DND-41 (cell line): ENCODE measurements at places on chromosomes 2 and 18.

GRCh38 chr2:106058469-106059137, 135.5 kb downstream of the UXS1 start:
- no peak overlapping the region for H3K4me3 ChIP-seq
- H3K4me1 ChIP-seq: peaks cover 5% of the 10 kb centered on the region
- DNase-seq: no peak
- H3K27me3 ChIP-seq: no peaks in the 10 kb centered on the region
- no peak overlapping the region for H3K27ac ChIP-seq

GRCh38 chr2:135667045-135667444, 74.6 kb upstream of the UBXN4 start:
- no peaks in the 10 kb centered on the region for H3K4me1 ChIP-seq
- no peak overlapping the region for H3K27ac ChIP-seq
- no peaks in the 10 kb centered on the region for H3K27me3 ChIP-seq
- no peak for DNase-seq
- H3K4me3 ChIP-seq: no peak overlapping the region
- H3K36me3 ChIP-seq: peaks cover 46% of the 10 kb centered on the region

DNA sequence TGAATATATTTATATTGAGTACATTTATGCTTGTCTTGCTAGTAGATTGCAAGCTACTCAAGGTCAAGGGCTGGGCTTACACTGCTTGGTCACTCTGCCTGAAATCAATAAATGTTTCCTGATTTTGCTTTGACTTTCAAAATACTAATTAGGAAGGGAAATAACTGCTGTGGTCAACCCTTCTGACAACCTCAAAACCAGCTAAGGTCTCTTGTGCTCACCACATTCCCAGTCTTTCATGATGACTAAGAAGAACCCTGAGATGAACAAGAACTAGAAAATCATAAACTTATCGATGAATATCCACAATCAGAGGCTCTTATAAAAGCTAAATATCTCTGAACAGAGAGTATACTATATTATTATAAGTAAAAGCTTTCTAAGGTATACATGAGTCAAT, 33.3 kb downstream of the ABCB11 start:
- peaks cover 6% of the 10 kb centered on the region for H3K27me3 ChIP-seq
- no peak for DNase-seq
- no peaks in the 10 kb centered on the region for H3K4me1 ChIP-seq

GRCh38 chr2:31920962-31921361, 89.8 kb downstream of the MEMO1 start:
- no peaks in the 10 kb centered on the region for H3K27me3 ChIP-seq
- H3K4me3 ChIP-seq: no peak overlapping the region
- no peaks in the 10 kb centered on the region for H3K4me1 ChIP-seq

- no peak overlapping the region for H3K27ac ChIP-seq
- H3K27me3 ChIP-seq: no peaks in the 10 kb centered on the region
- no peak overlapping the region for H3K4me3 ChIP-seq
- no peaks in the 10 kb centered on the region for H3K4me1 ChIP-seq
- DNase-seq: no peak
- no peaks in the 10 kb centered on the region for H3K36me3 ChIP-seq
Measured at GRCh38 chr2:159595410-159596046, 20.8 kb downstream of the BAZ2B start.

GRCh38 chr2:241540401-241540770, 18.2 kb upstream of the BOK start:
- no peaks in the 10 kb centered on the region for H3K4me1 ChIP-seq
- H3K27ac ChIP-seq: no peak overlapping the region
- H3K36me3 ChIP-seq: no peaks in the 10 kb centered on the region

DNA sequence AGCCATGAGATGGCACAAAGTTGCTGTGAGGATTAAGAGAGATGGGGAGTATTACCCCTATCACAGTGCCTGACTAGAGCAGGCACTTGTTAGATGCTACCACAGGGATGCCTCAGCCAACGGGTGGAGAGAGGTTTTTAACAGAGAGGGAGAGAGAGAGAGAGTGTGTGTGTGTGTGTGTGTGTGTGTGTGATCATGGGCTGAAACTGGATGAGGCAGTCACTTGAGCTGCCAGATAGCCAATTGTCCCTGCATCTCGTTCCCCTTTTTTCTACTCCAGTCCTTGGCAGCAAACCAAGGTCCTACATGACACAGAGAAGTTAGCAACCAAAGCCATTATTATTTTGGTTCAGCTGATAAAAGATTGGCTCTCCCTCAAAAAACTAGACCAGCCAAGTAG, 3.0 kb downstream of the CD8A start:
- no peak overlapping the region for H3K4me3 ChIP-seq
- H3K4me1 ChIP-seq: peaks cover under 1% of the 10 kb centered on the region; the same call in 1 of the 2 replicates
- no peak overlapping the region for H3K27ac ChIP-seq
- no peak for DNase-seq
- no peaks in the 10 kb centered on the region for H3K36me3 ChIP-seq

- H3K27ac ChIP-seq: no peak overlapping the region
- no peaks in the 10 kb centered on the region for H3K36me3 ChIP-seq
- no peaks in the 10 kb centered on the region; the same call in 1 of the 2 replicates for H3K4me1 ChIP-seq
- no peak overlapping the region for H3K4me3 ChIP-seq
Measured at GRCh38 chr18:55997151-55997561, 409.2 kb upstream of the TCF4 start.

DNA sequence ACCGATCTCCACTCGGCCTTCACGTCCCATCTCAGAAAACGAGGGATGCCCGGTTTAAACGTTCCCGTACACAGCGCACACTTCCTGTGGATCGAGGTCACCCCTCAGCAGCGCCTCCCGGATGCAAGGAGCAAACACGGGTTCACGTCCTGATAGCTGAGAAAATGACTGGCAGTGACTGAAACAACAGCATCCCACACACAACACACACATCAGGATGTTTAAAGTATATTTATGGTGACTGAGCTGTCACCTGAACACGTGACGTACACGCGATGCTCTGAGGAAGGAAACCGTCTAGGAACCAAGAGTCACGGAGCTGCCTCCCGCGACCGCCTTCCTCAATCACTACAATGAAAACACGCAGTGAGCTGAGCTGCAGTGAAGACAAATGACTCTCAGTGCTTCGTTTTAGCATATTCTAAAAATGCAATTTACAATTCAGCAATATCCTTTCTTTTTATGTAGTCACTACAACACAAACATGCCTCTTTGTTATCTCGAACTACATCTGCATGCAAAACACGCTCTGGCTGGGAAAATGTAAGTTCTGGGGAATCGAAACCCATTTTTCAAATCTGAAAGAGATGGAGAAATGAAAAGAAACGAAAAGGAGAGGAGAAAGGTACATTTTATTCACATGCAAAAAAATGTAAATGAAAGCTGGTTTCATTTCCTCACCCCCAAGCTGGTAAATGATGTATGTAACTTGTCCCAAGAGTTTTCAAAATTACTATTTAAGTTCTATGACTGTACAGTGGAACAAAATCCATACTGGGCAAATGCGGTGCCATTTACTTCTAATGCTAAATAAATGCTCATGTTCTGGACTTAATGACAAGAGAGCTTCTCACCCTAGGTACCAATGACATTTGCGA, 19.8 kb downstream of the HDAC4 start:
- peaks cover 55% of the 10 kb centered on the region for H3K4me1 ChIP-seq
- no peak for DNase-seq
- H3K4me3 ChIP-seq: no peak overlapping the region

- H3K4me1 ChIP-seq: no peaks in the 10 kb centered on the region
- H3K27ac ChIP-seq: no peak overlapping the region
- no peaks in the 10 kb centered on the region for H3K36me3 ChIP-seq
Measured at GRCh38 chr2:29946505-29946904, 25.1 kb upstream of the ALK start.

DNA sequence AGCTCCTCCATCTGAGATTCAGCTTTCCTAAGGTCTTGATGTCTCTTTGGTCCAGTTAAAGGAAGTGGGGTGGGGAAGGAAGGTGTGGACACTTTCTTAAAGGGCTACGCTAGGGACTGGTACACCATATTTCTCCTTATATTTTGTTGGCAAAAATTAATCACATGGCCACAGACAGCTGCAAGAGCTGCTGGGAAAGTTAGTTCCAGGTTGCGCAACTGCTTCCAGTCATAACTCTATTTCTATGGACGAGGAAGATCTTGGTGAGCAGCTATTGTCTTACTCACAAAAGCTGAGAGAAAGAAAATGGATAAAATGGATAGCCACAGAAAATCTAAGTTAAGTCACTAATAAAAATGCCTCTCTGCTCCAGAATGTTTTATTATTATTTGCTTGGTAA, 60.7 kb upstream of the PPM1B start:
- H3K36me3 ChIP-seq: no peaks in the 10 kb centered on the region
- no peak overlapping the region for H3K4me3 ChIP-seq
- no peak overlapping the region for H3K27ac ChIP-seq
- H3K4me1 ChIP-seq: no peaks in the 10 kb centered on the region

- H3K27ac ChIP-seq: peak within 1 kb of the TSS; percentile 98
- no peaks in the 10 kb centered on the region for H3K27me3 ChIP-seq
- peak within 1 kb of the TSS; percentile 93 for H3K4me3 ChIP-seq
- H3K4me1 ChIP-seq: peaks cover 32% of the 10 kb centered on the region
- DNase-seq: peak; percentile 78
Measured at GRCh38 chr2:234496835-234497593, at the start of gene ARL4C. TSS of gene ARL4C (minus strand) at chr2:234497081. CDS start at chr2:234496586, 495 bp downstream.

DNA sequence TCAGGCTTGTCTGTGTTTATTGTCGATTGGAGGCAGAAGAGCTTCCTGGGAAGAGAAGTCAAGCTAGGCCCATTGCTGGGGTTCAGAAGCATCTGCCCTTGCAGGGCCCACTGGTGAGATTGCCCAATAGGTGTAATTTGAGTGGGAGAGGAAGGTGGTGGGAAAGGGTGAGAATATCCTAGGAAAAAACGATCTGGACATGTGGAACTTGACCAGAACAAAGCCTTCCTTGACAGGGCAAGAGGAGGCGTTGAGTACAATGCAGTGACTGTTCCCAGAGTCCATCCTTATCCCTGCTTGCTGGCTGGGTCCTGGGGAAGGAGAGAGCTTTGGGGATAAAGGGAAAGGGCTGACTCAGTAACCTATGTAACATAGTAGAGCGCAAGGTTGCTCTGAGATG, 27.1 kb downstream of the NABP1 start:
- no peak overlapping the region for H3K4me3 ChIP-seq
- no peaks in the 10 kb centered on the region for H3K36me3 ChIP-seq
- DNase-seq: no peak
- no peak overlapping the region for H3K27ac ChIP-seq

GRCh38 chr2:128511731-128512378, 193.2 kb upstream of the HS6ST1 start:
- H3K4me3 ChIP-seq: no peak overlapping the region
- no peaks in the 10 kb centered on the region for H3K4me1 ChIP-seq
- no peak for DNase-seq

- H3K4me1 ChIP-seq: peaks cover 15% of the 10 kb centered on the region
- H3K27me3 ChIP-seq: no peaks in the 10 kb centered on the region
- peaks cover 10% of the 10 kb centered on the region; the same call in 1 of the 2 replicates for H3K36me3 ChIP-seq
- H3K27ac ChIP-seq: no peak overlapping the region
- DNase-seq: no peak
Measured at GRCh38 chr18:80148326-80149199, 39.5 kb downstream of the ADNP2 start.

DNA sequence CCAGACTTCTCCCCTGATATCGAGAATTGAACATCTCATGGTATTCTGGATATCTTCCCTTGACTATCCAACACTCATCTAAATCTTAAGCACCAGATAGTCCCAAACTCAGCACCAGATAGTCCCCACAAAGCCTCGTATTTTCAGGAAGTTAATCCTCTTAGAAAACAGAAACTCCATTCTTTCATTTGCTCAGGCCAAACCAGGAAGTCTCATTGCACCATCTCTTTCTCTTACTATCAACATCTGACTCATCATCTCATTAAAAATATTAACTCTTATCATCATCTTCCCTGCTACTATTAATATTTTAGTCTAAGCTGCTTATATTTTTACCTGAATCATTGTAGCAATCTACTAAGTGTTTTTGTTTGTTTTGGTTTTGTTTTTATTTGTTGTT, 286.4 kb downstream of the GALNT13 start:
- H3K36me3 ChIP-seq: no peaks in the 10 kb centered on the region
- no peaks in the 10 kb centered on the region for H3K27me3 ChIP-seq
- no peak overlapping the region for H3K4me3 ChIP-seq
- DNase-seq: no peak

- H3K4me1 ChIP-seq: no peaks in the 10 kb centered on the region
- DNase-seq: no peak
- H3K36me3 ChIP-seq: no peaks in the 10 kb centered on the region
- H3K4me3 ChIP-seq: no peak overlapping the region
Measured at GRCh38 chr2:232993231-232993821, 19.7 kb downstream of the NGEF start.

DNA sequence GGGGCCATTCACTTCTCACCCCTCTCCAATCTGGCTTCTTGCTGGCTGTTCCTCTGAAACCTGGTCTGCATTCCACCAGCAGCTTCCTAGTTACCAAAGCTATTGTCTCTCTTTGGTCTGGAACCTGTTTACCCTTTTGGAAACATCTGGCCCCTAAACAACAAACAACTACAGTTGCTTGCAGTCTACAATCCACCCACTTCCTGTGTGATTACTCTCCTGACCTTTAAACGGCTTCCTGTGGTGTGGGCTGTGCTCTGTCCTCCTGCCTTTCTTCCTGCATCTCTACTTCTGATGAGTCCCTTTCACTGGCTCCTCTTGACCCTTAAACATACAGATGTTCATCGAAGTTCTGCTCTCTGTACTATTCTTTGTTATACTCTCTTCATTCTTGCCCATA, 303.8 kb downstream of the TDRD15 start:
- no peak for DNase-seq
- H3K4me1 ChIP-seq: no peaks in the 10 kb centered on the region
- H3K27ac ChIP-seq: no peak overlapping the region
- H3K27me3 ChIP-seq: no peaks in the 10 kb centered on the region

- no peaks in the 10 kb centered on the region for H3K27me3 ChIP-seq
- H3K4me3 ChIP-seq: no peak overlapping the region
- peak; percentile 48 for DNase-seq
- H3K4me1 ChIP-seq: peaks cover 8% of the 10 kb centered on the region
- no peaks in the 10 kb centered on the region for H3K36me3 ChIP-seq
Measured at GRCh38 chr2:141554810-141555209, 576.0 kb downstream of the LRP1B start.

GRCh38 chr2:53397085-53397484, 370.5 kb upstream of the CHAC2 start:
- no peaks in the 10 kb centered on the region for H3K27me3 ChIP-seq
- no peaks in the 10 kb centered on the region for H3K36me3 ChIP-seq
- no peaks in the 10 kb centered on the region for H3K4me1 ChIP-seq
- no peak overlapping the region for H3K4me3 ChIP-seq

GRCh38 chr18:49250816-49251388, 209.5 kb downstream of the DYM start:
- DNase-seq: no peak
- H3K4me1 ChIP-seq: no peaks in the 10 kb centered on the region
- no peaks in the 10 kb centered on the region for H3K27me3 ChIP-seq
- H3K4me3 ChIP-seq: no peak overlapping the region
- H3K27ac ChIP-seq: no peak overlapping the region

- no peaks in the 10 kb centered on the region for H3K4me1 ChIP-seq
- peaks cover 10% of the 10 kb centered on the region for H3K27me3 ChIP-seq
- no peak overlapping the region for H3K27ac ChIP-seq
- no peaks in the 10 kb centered on the region for H3K36me3 ChIP-seq
- DNase-seq: no peak
Measured at GRCh38 chr2:47346107-47346506, 56.8 kb upstream of the MSH2 start.
